LoVo (cell line): ENCODE measurements at places on chromosomes 5 and 9.
A peak's percentile ranks its signal among the peaks of the same experiment; 100 is the strongest.

DNA sequence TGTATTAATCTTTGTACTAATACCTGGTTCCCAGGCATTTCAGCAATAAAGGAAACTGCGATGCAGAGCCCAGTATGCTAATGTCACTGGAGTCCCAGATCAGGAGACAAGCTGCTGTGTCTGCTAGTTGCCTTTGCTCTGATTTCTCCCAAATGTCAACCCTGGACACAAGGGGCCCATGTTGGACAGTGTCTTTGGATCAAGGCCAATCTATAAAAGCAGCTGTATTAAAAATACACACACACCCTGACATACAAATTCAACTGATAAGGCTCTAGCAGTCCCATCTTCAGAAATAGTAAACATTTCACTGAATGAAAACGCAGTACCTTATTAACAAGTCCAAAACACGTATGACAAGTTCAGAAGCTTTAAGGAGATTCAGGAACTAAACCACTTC lies 18.9 kb downstream of the LHFPL2 start:
- DNase-seq, result no peak

GRCh38 chr5:39015743-39016586 lies 58.2 kb downstream of the RICTOR start:
- peak; percentile 51 for DNase-seq

GRCh38 chr9:131692612-131693562 lies 47.0 kb downstream of the RAPGEF1 start:
- DNase-seq, result no peak

- no peak for DNase-seq
Measured at GRCh38 chr9:115158661-115159481, 40.9 kb upstream of the TNC start.

GRCh38 chr9:6781476-6781875 lies 23.7 kb downstream of the KDM4C start:
- DNase-seq, result no peak

- no peak for DNase-seq
Measured at GRCh38 chr5:50694027-50694590, 27.7 kb downstream of the PARP8 start.

- DNase-seq, result peak; percentile 39
Measured at GRCh38 chr5:172849606-172850453, 15.8 kb downstream of the ERGIC1 start.

DNA sequence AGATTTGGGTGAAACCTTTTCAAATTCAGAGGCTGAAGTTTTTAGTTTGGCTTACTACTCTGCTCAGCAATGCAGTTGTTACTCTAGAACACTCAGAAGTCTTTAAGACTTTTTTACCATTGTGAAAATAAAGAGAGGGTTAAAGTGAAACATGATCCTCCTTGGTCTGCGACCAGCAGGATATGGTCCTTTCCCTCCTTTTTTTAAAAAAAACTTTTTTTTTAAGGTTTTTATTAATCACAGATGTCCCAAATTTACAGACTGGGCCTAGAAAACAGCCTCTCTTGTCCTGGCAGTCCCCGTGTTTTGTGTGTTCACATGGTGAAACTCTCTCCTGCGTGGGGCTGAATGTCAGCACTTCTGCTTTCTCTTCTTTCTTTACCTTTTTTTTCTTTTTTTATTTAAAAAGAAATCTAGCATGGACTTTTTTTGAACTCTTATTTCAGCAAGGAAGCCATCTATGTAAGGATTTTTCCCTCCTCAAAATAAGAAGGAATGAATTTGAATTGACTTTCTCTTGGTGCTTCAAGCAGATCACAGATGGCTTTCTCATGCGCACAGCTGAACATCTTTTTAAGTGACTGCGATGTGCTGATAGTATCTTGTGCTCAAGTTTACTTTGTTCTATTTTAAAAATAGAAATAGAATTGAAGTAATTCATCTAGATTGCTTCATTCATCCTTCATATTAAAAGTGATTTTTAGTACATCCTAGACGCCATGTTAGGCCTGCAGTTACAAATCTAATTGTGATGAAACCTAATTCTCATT lies 128.7 kb upstream of the OTULINL start:
- no peak for DNase-seq

- DNase-seq, result no peak
Measured at GRCh38 chr5:176887252-176887849, 11.8 kb downstream of the HK3 start.

DNA sequence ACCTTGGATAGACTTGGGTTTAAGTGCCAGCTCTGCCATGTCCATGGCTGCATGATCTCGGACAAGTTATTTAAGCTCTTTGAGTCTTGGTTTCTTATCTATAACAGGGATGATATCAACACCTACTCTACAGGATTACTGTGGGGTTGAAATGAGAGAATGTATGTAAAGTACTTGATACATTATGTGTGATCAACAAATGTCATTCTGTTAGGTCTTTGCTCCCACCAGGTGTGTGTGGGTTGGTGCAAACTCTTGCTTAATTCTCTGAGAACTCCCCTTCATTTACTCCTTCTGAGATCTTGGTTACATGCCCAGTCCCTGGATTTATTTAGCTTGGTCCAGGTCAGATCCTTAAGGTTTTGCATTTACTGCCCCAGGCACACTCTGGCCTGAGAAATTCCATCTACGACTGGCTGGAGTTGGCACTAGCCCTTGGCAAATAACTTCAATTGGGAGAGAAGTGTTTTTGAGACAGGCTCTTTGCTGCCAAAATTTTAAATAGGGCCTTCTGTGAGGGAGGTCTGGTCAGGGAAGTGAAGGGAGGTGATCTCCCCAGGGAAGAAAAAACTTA lies 63.5 kb upstream of the KLF9 start:
- DNase-seq, result no peak

GRCh38 chr5:177452688-177453638 lies 6.3 kb downstream of the PRR7 start:
- no peak for DNase-seq

- DNase-seq, result no peak
Measured at GRCh38 chr5:107674655-107675054, 3.9 kb upstream of the EFNA5 start.

DNA sequence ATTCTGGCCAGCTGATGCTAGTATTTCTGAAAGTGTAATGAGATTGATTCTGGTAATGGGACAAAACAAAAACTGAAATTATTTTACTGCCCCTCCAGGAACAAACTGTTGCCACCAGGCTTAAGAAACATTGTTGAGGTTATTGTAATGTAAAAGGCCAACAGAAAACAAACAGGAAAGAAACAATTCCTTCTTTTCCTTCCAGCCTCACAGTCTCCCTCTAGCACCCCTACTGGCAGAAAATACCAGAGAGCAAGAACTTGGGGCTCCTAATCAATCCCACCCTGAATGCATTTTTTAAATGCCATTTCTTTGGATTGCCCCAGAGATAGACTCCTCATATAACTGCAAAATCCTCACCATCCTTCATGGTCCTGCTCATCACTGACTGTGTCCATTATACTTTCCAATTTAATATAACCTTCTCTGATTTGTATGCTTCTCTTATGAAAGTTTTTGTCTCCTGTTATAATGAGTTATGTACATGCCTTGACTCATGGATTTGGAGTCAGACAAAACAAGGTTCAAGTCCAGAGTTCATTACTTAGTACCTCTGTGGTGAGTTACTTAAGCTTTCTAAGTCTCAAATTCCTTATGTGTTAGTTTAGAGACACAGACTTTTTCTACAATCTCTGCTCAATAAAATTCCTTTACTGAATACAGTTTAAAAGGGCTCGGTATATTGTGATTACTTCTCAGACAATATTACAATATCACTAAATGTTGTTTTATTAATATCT lies 157.9 kb upstream of the FBN2 start:
- no peak for DNase-seq

- DNase-seq, result no peak
Measured at GRCh38 chr9:82183181-82183860, 194.7 kb downstream of the SPATA31D1 start.

DNA sequence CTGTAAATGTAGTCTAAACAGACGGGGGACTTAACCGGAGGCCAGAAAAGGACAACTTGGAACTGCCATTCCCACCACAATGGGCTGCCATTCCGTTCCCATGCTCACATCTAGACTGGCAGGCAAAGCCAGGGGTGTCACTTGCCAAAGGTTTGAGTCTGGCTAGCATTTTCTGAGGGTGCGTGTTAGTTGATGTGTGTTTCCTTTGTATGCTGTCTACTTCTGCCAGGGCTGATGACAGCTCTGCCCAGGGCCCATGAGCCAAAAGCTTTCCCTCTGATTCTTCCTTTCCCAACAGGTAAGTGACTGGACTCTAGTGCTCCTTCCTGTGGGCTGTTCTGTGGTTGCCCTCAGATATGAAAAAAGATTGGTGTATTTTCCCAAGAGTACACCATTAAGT lies 68.0 kb downstream of the ZNF608 start:
- no peak for DNase-seq

DNA sequence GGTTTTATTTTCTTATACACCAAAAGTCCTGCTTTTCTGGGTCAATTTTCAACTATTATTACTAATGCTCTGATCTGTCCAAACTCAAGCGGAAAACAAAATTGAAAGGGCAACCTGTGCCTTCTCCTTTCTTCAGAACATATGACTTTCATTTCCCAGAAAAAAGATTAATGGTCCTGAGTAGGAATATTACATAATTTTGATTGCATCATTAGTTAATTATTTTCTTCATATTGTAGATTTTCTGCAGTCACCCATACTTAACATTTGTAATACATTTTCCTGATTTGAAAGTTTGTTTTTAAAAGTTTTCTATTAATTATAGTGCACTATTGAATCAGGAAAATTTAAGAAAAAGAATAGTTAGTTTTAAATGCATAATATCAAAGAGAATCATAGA lies 1.7 kb upstream of the PCDHB8 start:
- no peak for DNase-seq

- DNase-seq, result peak; percentile 15
Measured at GRCh38 chr9:111287127-111287526, 42.9 kb downstream of the OR2K2 start.

- DNase-seq, result no peak
Measured at GRCh38 chr5:72407541-72407940, 87.4 kb downstream of the PTCD2 start.

- no peak for DNase-seq
Measured at GRCh38 chr9:83754383-83754977, 46.7 kb upstream of the UBQLN1 start.

- peak; percentile 69 for DNase-seq
Measured at GRCh38 chr9:87336914-87337333, 160.7 kb upstream of the DAPK1 start.

DNA sequence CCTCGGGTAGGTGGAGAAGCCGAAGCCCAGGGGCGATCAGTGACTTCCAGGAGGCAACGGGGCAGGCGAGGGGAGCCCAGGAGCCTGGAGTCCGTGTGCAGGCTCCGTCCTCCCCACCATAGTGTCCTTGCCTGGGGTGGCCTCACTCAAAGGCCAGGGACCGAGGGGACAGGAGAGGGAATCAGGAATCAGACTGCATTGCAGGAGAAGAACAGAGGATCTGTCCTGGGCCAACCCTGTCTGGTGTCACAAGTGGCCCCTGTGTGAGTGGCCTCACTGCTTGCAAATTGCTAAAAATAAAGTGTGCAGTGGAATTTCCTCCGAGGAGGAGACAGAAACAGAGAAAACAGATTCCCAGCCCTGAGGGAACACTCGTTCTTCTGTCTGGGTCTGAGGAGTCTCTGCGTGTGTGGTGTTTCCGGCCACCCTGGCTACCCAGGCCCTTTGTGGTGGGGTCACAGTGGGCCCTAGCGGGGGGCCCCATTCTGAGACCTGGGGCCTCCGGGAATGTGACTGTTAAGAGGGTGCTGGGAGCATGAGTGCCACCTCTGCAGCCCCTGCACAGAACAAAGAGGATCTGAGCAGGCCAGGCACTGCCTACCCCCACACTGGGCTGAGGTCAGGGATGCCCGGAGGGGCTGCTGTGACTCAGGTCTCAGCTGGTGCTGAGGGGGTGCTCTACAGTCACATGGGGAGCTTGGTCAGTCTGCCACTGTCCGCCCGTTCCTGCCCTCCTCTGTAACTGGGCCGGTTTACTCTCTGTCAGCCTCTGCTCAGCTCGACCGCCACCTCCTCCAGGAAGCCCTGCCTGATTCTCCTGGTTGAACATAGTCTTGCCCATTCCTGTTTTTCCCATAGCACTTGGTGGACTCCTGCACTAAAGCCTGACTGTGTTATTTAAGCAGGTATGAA lies 7.4 kb downstream of the TRAF1 start:
- no peak for DNase-seq

DNA sequence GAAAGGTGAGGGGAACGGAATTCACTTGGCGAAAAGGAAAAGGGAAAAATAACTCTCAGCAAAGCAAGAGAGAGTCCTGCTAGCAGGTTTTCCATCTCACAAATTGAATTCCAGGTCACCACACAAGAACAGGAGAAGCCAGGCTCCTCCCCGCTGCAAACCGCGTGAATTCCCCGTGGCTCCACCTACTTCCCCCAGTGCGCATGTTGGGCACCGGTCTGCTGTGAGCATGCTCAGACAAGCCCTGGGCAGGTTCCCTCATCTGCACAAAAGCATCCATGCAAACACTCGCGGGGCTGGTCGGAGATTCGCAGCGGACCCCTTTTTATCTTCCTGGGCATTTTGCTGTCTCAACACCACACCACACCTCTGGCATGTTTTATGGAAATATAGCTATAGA lies 58.5 kb upstream of the S1PR3 start:
- no peak for DNase-seq

DNA sequence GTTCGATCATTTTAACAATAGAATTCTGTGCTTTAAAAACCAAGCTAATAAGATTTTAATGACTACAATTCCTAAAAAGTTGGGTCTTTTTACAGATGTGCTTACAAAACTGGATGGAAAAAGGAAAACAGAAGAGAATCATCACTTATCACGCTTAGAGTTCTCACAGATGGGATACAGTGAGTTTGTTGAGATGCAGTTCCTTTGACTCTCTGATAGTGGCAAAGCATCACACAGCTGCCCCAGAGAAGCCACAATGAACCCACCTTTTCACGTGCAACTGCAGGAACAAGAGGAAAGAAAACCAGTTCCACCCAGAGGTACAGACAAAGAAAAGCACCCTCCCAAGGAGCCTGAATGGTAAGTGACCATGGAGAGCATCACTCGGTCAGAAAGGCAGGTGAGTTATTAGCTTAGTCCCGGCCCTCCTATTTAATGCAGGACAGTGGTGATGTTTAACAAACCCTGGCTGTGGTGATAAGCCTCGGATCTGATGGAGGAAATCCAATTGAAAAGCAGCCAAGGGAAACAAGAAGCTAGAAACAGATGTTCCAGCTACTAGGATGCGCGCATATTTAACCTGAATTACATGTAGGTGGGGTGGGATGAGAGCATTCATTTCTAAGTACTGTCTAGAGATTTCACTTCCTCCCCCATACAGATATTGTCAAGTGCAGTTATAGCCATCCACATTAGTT lies 167.7 kb downstream of the TARS1 start:
- DNase-seq, result no peak

- peak; percentile 74 for DNase-seq
Measured at GRCh38 chr9:136947955-136948510, 3.0 kb downstream of the C8G start.

DNA sequence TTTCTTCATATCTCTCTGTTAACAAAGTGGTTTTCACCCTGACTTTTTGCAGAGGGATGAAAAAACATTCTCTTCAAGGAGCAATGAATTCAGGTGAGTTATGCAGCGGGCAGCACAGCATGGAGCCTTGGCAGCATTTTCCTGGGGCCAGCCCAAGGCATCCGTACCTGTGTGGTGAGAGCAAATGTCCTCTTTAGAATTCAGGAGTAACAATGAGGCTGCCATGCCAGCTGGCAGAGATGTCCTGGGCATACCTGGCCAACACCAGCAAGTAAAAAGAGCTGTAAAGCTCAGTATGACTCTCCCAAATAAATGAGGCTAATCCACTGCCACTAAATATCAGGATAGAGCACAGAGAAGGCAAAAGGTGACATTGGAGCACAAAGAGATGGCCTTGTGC lies 277.6 kb upstream of the TRPC7 start:
- no peak for DNase-seq

GRCh38 chr5:75457691-75458090 lies 53.7 kb downstream of the CERT1 start:
- no peak for DNase-seq

GRCh38 chr5:22986281-22986680 lies 133.1 kb upstream of the CDH12 start:
- DNase-seq, result no peak
